ENCODE measurements at places on chromosomes 2 and 18. TPM values are rescaled to one million over a fixed set of nuclear protein-coding genes. Genes with fewer than 3 reads are reported as not detected.

- no peaks in the 10 kb centered on the region for H3K36me3 ChIP-seq
- no peaks in the 10 kb centered on the region for H3K27me3 ChIP-seq
- no peaks in the 10 kb centered on the region for H3K4me1 ChIP-seq
- H3K27ac ChIP-seq = no peak overlapping the region
- DNase-seq = no peak
- no peak overlapping the region for H3K4me3 ChIP-seq
These were observed 249.5 kb upstream of the TANK start for GRCh38 chr2:160910681-160911080.

The OBSL1 gene
- 90.0 TPM for total RNA-seq

The PROM2 gene
- 6.9 TPM for total RNA-seq

DNA sequence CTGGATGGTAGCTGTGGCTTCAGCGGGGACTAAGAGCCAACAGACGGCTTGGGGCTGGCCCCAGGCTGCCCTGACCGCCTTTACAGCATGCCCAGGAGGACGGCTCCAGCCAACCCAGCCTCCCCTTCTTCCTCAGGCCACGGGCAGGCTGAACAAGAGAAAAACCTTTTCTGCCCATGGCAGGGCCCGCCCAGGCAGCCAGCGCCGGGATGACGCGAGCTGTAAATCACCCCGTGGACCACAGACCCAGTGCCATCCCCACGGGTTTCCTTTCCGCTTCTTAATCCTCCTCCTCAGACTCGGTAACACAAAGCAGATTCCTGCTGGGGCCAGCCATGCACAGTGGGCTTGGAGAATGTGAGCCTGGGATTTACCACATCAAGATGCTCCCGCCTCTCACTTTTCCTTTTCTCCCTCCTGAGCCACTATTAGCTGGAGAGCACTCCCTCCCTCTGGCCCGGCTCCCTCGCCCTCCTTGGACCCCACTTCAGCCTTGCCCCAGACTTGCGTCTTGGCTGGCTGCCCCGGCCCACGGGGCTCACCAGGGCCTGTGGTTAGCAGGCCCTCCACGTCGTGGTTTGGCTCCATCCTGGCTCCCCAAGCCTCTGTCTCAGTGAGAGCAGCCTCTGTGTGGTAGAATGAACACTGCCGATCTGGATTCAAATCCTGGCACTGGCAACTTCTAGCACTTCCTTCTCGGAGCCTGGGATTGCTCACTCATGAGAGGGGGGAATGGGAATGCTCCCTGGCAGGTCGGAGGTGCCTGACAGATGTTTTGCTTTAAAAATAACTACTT lies 31.4 kb downstream of the ATOH8 start:
- peak overlapping the region; percentile 73 for H3K27ac ChIP-seq
- H3K27me3 ChIP-seq = no peaks in the 10 kb centered on the region
- no peaks in the 10 kb centered on the region for H3K36me3 ChIP-seq
- H3K4me1 ChIP-seq = peaks cover 38% of the 10 kb centered on the region

The METTL5 gene
- total RNA-seq = 43.7 TPM

DNA sequence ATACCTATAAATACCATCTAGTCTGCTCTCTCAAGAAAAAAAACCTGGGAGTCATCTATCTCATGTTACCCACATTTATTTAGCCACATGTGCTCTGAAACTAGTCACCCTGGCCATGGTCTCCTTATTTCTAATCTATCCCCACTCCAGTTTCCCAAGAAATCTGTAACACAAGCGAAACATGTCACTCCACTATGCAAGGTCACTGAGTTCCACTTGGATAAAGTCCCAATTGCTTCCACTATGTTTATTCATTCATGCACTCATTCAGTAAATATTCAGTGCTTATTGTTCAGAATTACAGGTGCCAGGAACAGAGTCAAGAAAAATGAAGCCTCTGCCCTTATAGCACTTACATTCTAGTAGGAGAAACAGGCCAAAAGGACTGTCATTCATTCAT lies 369.4 kb upstream of the CYRIA start:
- H3K4me1 ChIP-seq = no peaks in the 10 kb centered on the region
- no peak overlapping the region for H3K27ac ChIP-seq
- no peak for DNase-seq
- H3K36me3 ChIP-seq = no peaks in the 10 kb centered on the region

GRCh38 chr2:200482194-200482593 lies 27.7 kb downstream of the KCTD18 start:
- H3K4me1 ChIP-seq = peaks cover 26% of the 10 kb centered on the region
- no peaks in the 10 kb centered on the region for H3K27me3 ChIP-seq
- H3K4me3 ChIP-seq = no peak overlapping the region

- DNase-seq = no peak
- H3K27ac ChIP-seq = peak overlapping the region; percentile 87
- H3K27me3 ChIP-seq = no peaks in the 10 kb centered on the region
- H3K4me3 ChIP-seq = peak overlapping the region; percentile 47
- H3K4me1 ChIP-seq = peaks cover 50% of the 10 kb centered on the region
- no peaks in the 10 kb centered on the region for H3K36me3 ChIP-seq
These were observed 55.0 kb downstream of the PKDCC start for GRCh38 chr2:42102591-42103450.

DNA sequence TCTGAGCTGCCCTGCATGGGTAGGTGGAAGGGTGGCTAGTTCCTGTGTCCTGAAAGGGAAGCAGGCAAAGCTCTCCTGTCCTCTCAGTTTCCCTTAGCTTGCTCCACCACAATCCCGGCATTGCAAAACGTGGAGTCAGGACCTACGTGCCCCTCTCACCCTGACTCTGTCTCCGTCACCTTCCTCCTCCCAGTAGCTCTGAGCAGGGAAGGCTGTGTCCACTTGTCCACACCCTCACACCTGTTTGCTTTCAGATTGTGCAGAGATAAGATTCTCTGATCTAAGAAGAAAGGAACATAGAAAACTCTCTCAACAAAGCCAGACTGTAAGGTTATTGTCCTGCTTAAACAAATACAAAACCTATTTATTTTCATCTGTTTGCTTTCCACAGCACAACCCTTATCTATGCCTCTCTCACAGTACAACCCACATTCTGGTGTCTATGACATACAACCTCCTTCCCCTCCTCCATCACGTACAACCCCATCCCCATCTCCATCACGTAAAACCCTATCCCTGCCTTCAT lies 79.0 kb downstream of the ALPK2 start:
- no peaks in the 10 kb centered on the region for H3K27me3 ChIP-seq
- H3K4me1 ChIP-seq = no peaks in the 10 kb centered on the region
- H3K4me3 ChIP-seq = no peak overlapping the region
- no peak overlapping the region for H3K27ac ChIP-seq
- no peaks in the 10 kb centered on the region for H3K36me3 ChIP-seq
- DNase-seq = no peak

The GBX2 gene
- total RNA-seq = not detected

The HAAO gene
- total RNA-seq = 24.1 TPM

- no peaks in the 10 kb centered on the region for H3K4me1 ChIP-seq
- peak overlapping the region; percentile 69 for H3K4me3 ChIP-seq
- no peaks in the 10 kb centered on the region for H3K36me3 ChIP-seq
- H3K27me3 ChIP-seq = no peaks in the 10 kb centered on the region
These were observed 715 bp upstream of the CFAP36 start for GRCh38 chr2:55518841-55519165.

- peak overlapping the region; percentile 94 for H3K27ac ChIP-seq
- H3K36me3 ChIP-seq = peaks cover 35% of the 10 kb centered on the region
- no peak for DNase-seq
- H3K4me3 ChIP-seq = no peak overlapping the region
- peaks cover 50% of the 10 kb centered on the region for H3K4me1 ChIP-seq
- H3K27me3 ChIP-seq = no peaks in the 10 kb centered on the region
These were observed 5.1 kb downstream of the PKDCC start for GRCh38 chr2:42052702-42053481.

GRCh38 chr2:223894009-223894408 lies 51.1 kb downstream of the WDFY1 start:
- DNase-seq = no peak
- no peaks in the 10 kb centered on the region for H3K4me1 ChIP-seq
- no peaks in the 10 kb centered on the region for H3K27me3 ChIP-seq
- no peak overlapping the region for H3K4me3 ChIP-seq
- peaks cover 9% of the 10 kb centered on the region for H3K36me3 ChIP-seq

- no peaks in the 10 kb centered on the region for H3K36me3 ChIP-seq
- H3K27ac ChIP-seq = peak overlapping the region; percentile 67
- peaks cover 39% of the 10 kb centered on the region for H3K4me1 ChIP-seq
- DNase-seq = no peak
- no peak overlapping the region for H3K4me3 ChIP-seq
These were observed 421.3 kb downstream of the LPIN1 start for GRCh38 chr2:12167525-12168317.

The SGPP2 gene
- not detected for total RNA-seq

The DNAJB2 gene
- total RNA-seq = 95.7 TPM

DNA sequence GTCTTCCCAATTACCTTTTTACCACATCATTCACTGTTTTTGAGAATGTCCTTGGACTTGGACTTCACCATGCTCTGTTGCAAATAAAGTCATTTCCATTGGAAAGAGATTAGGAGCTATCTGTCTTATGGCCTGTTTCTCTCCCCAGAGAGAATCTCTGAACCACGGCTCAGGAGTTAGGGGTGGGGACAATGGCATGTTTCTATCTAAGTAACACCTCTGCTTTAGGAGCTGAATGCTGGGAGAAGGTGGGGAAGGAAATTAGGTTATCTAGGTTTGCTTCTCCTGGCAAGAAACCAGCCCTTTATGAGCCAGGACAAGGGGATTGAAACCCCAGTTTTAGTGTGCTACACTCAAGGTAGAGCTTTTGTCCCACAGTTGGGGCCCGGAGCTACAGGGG lies 86.3 kb downstream of the AGPS start:
- H3K27ac ChIP-seq = no peak overlapping the region
- no peaks in the 10 kb centered on the region for H3K4me1 ChIP-seq
- H3K36me3 ChIP-seq = peaks cover 36% of the 10 kb centered on the region
- H3K27me3 ChIP-seq = no peaks in the 10 kb centered on the region
- DNase-seq = no peak

The CDH7 gene
- total RNA-seq = 22.9 TPM

GRCh38 chr18:217532-218336 lies 50.1 kb downstream of the THOC1 start:
- no peak for DNase-seq
- H3K27me3 ChIP-seq = no peaks in the 10 kb centered on the region
- H3K4me3 ChIP-seq = no peak overlapping the region
- no peaks in the 10 kb centered on the region for H3K4me1 ChIP-seq

DNA sequence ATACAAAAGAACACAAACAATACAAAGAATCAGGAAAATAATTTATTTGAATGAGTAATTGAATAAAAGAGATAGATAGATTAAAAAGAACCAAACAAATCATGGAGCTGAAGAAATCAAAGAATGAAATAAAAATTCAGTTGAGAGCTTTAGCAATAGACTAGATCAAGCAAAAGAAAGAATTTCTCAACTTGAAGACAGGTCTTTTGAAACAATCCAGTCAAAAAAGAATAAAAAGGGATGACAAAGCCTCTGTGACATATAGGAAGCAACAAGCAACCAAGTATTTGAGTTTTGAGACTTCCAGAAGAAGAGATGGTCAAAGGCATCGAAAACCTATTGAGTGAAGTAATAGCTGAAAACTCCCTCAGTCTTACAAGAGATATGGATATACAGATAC lies 108.8 kb downstream of the FAM117B start:
- H3K27ac ChIP-seq = no peak overlapping the region
- no peaks in the 10 kb centered on the region for H3K36me3 ChIP-seq
- no peak overlapping the region for H3K4me3 ChIP-seq
- DNase-seq = no peak
- H3K27me3 ChIP-seq = no peaks in the 10 kb centered on the region

The PPP1CB gene
- 335 TPM for total RNA-seq

- no peaks in the 10 kb centered on the region for H3K27me3 ChIP-seq
- no peak overlapping the region for H3K4me3 ChIP-seq
- H3K4me1 ChIP-seq = no peaks in the 10 kb centered on the region
- H3K36me3 ChIP-seq = no peaks in the 10 kb centered on the region
- no peak overlapping the region for H3K27ac ChIP-seq
- DNase-seq = no peak
These were observed 551.0 kb upstream of the LRATD1 start for GRCh38 chr2:14081521-14081920.

DNA sequence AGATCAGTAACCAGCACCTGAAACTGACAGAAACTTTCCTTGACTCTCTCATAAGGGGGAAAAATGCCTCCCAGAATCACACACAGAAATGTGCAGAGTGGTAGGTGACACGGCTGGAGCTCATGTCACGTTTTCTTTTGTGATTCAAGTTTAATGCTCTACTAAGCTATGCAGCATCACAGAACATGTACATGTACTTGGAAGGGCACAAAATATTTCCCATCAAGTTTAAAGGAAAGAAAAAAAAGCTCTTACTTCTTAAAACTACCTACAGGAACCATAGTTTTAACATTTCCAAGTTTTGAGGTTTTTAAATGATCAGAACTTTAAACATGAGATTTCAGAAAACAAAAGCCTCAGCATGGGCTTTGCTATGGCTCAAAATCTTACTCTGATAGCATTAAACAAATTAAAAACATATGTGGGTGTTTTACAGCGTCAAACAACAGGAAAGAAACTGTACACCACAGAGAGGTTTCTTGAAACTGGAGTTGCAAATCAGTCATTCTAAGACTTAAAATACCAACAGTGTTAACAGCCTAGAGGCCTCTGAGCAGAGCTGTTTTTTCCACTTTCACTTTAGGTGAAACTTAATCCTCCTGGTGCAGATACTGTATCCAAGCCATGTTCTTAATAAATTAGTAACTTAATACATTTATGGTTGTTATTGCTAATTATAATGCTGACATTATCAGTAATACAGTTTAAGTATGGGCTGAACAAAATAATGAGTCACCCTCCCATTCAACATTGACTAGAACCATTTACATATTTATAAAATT lies 30.1 kb downstream of the MBP start:
- no peaks in the 10 kb centered on the region for H3K36me3 ChIP-seq
- no peak overlapping the region for H3K4me3 ChIP-seq
- peaks cover 73% of the 10 kb centered on the region for H3K4me1 ChIP-seq

- no peak overlapping the region for H3K27ac ChIP-seq
- H3K36me3 ChIP-seq = no peaks in the 10 kb centered on the region
- H3K27me3 ChIP-seq = no peaks in the 10 kb centered on the region
- peak; percentile 71 for DNase-seq
- H3K4me3 ChIP-seq = no peak overlapping the region
These were observed 12.7 kb downstream of the RMC1 start for GRCh38 chr18:23515911-23516546.

GRCh38 chr2:199378948-199379650 lies 78.6 kb downstream of the SATB2 start:
- H3K4me1 ChIP-seq = no peaks in the 10 kb centered on the region
- no peak overlapping the region for H3K4me3 ChIP-seq
- DNase-seq = no peak
- H3K27ac ChIP-seq = no peak overlapping the region
- no peaks in the 10 kb centered on the region for H3K36me3 ChIP-seq
- no peaks in the 10 kb centered on the region for H3K27me3 ChIP-seq

All from tibial nerve (tissue), 4 donors.